ENCODE measurements at places on chromosomes 3 and 15.
A peak's percentile ranks its signal among the peaks of the same experiment; 100 is the strongest.

- DNase-seq, result no peak
These were observed 589 bp upstream of the SENP5 start for GRCh38 chr3:196867155-196867506.

DNA sequence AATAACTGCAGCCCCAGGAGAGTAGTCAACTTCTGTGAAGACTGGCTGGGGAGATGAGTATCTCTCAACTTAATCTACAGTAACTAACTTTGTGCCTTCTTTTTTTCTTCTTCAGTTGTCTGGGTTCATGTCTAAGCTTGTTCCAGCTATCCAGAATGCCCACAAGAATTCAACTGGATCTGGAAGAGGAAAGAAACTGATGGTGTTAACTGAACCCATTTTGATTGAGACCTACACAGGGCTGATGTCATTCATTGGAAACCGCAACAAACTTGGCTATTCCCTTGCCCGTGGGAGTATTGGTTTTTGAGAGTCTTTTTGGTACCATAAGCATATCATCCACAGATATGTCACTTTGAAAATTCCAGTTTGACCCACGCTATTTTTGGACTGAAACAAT lies 148.7 kb downstream of the TPRG1 start:
- DNase-seq, result no peak

GRCh38 chr3:98655666-98656065 lies 62.3 kb upstream of the CPOX start:
- DNase-seq, result no peak

DNA sequence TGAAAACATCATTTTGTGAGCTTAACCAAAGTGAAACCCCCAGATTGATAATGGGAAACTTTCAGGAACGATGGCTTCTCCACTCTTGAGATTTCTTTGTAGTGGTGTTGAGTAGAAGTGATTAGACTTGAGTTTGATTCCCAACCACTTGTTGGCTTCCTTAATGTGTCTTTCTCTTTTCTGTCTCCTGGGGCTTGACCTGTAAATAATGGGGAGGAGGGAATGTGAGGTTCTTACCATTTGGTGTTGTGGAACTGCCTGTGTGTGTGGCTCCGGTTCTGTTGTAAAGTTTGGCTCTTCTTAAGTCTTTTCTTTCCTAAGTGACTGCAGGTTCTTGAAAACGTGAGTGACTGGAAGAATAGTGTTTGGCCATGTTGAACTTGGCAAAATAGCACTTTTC lies 2.7 kb downstream of the CDV3 start:
- DNase-seq, result no peak

DNA sequence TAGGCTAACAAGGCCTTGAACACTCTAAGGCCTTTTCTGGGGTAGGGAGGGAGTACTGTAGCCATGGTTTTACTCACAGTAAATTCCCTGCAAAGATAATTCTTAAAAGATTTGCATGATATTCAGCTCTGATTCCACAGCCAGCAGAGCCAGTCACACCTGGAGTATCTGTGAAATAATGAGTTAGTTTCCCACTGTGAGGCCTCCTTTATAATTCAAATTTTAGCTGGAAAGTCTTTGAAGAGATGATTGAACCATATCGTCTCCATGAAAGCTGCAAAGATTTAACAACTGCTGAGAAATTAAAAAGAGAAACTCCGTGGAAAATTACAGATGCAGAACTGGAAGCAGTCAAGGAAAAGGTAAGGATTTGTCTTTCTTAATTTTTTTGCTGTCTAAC lies 32.3 kb upstream of the DUT start:
- DNase-seq, result no peak

GRCh38 chr3:35194666-35195065 lies 444.7 kb upstream of the ARPP21 start:
- no peak for DNase-seq

DNA sequence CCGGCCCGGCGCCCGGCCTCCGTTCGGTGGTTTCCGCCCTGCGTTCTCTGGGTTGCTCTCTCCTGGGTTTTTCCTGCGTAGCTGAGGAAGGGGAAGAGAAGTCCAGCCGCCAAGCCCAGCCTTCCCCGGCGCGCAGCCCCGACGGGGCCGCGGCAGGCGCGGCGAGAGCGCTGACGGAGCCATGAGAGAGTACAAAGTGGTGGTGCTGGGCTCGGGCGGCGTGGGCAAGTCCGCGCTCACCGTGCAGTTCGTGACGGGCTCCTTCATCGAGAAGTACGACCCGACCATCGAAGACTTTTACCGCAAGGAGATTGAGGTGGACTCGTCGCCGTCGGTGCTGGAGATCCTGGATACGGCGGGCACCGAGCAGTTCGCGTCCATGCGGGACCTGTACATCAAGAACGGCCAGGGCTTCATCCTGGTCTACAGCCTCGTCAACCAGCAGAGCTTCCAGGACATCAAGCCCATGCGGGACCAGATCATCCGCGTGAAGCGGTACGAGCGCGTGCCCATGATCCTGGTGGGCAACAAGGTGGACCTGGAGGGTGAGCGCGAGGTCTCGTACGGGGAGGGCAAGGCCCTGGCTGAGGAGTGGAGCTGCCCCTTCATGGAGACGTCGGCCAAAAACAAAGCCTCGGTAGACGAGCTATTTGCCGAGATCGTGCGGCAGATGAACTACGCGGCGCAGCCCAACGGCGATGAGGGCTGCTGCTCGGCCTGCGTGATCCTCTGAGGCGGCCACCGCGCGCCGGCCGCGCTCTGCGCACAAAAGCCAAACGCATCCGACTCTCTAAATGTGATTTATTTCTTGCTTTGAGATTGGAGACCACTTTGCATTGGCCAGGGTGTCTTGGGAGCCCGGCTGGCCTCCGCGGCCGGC lies 727 bp downstream of the RAP2B start:
- peak; percentile 24 for DNase-seq

GRCh38 chr3:188153437-188154013 lies 432 bp upstream of the LPP start:
- DNase-seq, result peak; percentile 18

DNA sequence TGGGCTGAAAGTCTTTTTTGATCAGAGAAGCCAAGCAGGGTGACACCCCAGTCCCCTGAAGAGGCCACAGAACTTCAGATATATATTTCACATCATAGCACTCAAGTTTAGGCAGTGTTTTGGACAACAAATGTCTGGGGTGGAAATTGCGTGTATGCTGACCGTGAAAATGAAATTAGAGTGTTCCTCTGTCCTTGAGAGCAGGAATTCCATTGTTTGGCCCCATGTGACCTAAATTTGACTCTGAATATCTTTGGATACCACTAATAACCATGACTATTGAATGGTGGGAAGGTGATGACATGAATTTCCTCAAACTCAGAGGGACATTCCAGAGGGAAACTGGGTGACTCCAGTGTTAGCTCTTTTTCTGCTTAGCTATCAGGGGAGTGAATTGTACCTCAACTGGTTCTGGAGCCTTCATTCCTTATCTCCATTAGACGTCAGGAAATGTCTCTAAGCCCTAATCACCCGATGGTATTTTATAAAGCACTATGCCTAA lies 263.5 kb upstream of the RASGRP1 start:
- DNase-seq, result no peak

- DNase-seq, result no peak
These were observed 41.4 kb downstream of the ROBO2 start for GRCh38 chr3:77081240-77081661.

GRCh38 chr3:31790193-31791089 lies 190.6 kb downstream of the OSBPL10 start:
- DNase-seq, result no peak

GRCh38 chr15:69134791-69135190 lies 25.6 kb upstream of the GLCE start:
- DNase-seq, result no peak

- DNase-seq, result no peak
These were observed 670.0 kb downstream of the SI start for GRCh38 chr3:164408326-164408725.

DNA sequence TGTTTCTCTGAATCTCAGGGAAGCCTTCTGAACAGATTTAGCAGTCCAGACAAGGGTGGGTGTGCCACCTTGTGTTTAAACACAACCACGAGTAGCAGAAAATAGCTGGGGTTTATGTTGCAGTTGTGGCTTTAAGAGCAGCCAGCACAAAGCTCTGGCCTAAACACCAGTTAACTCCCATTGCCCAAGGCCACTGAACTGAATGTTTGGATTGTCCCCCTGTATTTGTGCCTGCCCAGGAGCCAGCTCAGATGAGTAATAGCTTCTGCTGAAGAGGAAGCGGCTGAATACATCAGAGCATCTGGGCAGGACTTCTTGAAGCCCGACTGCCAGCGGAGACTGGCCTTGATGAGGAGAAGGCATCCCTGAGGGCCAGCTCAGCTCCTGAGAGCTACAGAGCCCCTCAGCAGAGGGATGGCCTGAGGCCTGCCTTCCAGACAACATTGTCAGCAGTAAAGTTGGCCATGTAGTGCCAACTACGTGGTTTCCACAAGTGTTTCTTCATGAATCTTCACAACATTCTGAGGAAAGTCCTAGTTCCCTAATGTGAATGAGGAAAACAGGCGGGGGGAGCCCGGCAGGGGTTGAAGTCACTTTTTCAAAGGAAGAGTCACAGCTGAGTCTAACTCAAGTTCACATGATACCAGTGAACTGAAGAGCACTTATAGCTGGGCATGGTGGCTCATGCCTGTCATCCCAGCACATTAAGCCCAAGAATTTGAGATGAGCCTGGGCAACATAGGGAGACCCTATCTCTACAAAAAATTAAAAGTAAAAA lies 65.8 kb upstream of the ZBTB38 start:
- no peak for DNase-seq

DNA sequence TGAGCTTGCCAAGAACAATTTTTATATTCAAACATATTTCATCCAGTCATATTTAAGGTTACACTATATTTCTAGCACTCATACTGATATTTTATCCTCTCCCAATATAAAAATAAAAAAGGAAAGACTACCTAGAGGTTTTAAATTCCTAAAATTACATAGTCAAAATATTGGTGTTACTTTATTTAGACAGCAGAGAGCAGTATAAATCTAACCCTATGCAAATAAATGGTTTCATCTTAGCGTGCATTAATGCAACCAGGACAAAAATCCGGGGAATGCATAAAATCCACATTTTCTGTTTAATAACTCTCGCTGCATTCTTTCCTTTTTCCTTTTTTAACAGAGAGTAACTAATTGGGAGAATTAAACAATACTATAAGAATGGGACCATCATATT lies 1447.4 kb upstream of the ALCAM start:
- no peak for DNase-seq

DNA sequence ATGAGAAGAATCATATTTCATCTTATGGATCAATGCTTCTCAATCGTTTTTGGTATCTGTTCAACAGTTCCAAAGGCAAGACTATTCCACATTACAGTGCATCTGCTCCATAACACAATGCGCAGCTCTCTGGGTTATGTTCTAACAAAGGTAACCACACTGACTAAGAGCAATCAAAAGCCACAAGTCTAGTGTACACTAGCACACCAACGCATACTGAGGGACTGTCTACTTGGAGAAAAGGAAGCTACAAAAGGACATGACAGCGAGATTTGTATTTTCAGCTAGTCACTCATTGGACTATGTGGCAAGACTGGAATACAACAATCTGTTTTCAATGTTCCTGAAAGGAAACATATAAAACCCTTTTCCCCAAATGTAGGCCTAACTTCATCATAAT lies 35.8 kb downstream of the SETD2 start:
- no peak for DNase-seq

DNA sequence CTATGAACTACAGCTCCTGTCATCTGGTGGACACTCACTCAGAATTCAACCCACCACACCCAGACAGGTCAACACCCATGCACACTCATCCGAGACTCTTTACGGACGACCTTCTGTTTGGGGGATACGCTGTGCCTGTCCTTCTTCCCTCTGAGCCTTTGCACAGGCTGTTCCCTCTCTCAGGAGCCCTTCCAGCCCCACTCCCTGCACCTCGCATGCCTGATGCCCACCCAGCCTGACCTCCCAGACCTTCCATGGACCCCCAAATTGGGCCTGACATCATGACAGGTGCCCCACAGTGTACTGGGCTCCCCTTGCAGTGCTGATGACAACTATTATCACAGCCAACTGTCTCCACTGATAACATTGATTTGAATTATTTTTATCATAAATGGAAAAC lies 135.8 kb downstream of the NSMCE3 start:
- DNase-seq, result no peak

DNA sequence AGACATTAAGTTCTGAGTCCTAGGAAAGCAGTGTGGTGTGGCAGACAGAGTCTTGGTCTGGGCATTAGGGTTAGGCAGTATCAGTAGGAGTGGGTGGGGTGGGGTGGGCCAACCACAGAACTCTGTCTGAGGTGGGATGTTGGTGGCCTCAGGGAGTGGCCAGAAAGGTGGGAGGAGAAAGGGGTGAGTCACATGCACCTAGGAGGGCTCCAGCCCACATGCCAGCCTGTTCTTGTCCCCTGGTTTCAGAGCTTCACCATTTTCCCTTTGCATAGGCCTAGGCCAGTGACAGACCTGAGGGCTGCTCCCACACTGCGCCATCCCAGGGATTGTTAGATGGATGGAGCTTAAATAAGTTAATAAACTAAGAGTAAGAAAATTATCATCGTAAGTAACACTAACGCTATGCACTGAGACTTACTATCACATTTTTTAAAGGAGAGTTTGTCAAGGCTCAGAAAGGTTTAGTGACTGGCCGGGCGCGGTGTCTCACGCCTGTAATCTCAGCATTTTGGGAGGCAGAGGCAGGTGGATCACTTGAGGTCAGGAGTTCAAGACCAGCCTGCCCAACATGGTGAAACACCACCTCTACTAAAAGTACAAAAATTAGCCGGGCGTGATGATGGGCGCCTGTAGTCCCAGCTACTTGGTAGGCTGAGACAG lies 33.8 kb downstream of the DNASE1L3 start:
- no peak for DNase-seq

DNA sequence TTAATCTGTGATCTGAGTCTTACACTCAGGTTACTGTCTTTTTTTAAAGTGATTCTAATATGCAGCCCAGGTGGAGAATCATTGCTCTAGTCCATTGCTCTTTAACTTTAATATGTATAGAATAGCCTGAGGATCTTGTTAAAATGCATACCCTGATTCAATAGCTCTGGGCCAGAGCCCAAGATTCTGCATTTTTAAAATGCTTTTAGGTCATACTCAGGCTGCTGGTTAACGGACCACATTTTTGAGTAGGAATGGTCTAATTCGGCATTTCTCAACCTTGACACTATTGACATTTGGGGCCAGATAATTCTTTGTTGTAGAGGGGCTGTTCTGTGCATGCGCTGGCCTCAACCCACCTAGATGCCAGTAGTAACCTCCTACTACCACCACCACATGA lies 20.9 kb upstream of the FSTL1 start:
- DNase-seq, result no peak
